ENCODE measurements at places on chromosomes 6 and 20.

DNA sequence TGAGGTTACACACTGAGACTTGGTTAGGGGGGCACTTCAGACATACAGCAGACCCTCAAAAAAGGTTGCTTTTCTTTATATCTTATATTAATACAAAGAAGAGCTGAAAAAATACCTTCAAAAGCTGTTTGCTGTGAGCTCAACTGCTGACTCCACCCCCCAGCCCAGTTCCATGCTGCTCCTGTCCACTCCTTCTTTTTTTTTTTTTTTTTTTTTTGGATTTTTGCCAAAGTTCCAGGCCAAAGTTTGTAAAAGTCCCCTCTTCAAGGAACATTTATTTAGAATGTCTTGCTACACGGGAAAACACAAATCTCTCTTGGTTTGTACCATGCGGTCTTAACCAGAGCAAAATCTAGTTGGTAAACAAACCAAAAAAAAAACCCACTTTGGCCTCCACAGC is 85.3 kb upstream of the AKAP12 start:
- no peak for DNase-seq

- no peak for DNase-seq
Measured at GRCh38 chr20:33521461-33521860, 31.6 kb downstream of the CBFA2T2 start.

DNA sequence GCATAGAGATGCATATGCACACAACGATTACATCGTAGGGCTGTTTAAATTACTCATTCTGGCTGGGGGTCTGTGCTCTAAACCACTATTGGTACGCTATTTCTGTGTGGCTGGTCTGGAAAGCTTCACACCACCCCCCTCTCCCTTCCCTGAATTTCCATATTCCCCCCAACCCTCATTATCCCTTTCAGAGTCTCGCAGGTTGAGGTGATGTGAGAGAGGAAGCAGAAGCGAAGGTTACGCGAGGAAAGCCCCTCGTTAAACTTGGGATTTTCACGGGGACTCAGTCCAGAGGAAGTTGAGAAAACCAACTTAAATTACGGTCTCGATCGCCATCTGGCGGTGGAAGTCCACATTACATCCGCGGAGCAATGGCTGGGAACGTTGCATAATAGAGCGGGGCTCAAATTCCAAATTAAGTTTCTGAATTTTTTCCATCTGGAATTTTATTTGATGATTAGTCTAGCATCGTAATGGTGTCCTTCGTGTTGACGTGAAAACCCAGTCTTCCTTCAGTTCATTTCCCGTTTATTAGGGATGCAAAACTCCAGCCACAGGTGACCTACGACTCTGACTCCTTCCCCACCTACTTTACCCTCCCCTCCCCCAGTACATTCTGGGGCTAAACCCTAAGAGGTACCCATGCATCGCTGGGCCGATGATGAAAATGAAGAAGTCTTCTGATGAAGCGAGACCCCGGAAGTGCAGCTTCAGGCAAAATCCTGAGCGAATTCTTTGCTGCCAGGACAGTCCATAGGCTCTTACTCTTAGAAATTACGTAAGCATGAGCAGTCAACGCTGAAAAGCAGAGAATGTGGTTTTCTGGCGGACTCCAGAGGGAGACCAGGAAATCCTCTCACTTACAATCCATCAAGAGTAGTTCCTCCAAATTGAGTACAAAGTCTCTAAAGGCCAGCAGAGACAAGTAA is 19.7 kb downstream of the HLA-DOB start:
- peak; percentile 82 for DNase-seq

GRCh38 chr6:143157131-143157530 is 96.4 kb downstream of the AIG1 start:
- no peak for DNase-seq

DNA sequence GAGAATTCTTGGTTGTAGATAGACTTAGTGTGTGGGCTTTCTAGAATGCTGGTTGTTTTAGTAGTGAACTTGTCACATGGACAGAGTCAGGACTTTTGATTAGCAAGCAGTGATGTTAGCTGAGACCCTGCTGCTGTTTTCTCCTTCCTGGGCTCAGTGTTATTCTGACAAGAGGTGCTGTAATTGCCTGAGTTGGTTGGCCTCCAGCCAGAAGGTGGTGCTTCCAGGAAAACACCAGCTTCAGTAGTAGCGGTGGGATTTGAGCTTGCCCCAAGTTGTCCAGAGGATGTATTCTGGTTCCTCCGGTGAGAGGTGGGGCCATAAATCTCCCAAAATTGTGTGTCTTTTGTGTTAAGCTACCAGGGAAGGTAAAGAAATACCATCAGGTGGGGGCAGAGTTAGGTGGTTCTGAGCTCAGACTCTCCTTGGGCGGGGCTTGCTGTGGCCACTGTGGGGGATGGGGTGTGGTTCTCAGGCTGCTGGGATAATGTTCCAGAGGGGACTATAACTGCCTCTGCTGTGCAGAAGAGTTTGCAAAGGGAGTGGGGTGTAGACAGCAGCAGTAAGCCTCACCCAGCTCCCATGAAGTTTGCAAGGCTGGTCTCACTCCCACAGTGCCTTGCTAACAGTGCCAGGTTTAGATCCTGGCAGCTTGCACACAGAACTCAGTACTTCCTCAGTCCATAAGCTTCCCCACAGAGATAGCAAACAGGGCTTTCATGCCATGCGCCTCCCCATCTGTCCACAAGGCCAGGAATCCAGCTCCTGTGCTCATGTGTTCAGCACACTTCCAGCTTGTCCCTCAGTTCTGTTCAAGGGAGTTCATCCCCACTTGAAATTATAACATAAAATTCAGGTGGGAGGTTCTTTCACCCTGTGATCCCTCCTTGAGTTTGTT is 278.4 kb upstream of the PTCHD4 start:
- no peak for DNase-seq

- DNase-seq, result no peak
Measured at GRCh38 chr6:169176361-169176991, 77.2 kb downstream of the THBS2 start.

DNA sequence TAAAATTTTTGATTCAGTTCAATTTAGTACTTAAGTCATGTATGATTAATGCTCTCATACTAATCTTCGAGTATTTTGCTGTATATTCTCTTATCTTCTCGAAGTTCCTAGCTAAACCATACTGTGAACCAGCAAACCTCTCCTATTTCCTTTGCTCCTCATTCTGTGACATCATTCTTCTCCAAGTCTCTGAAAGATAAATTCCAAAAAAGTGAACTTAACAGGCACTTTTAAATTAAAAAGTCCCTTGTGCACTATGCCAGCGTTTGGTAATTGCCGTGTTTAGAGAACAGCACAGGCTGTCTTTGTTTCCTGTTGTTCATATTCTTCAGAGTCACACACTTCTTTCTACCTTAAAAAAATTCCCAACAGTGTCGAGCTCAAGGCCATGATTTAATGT is 188.4 kb upstream of the PHACTR1 start:
- no peak for DNase-seq

GRCh38 chr6:154154389-154154967 is 115.4 kb downstream of the OPRM1 start:
- DNase-seq, result peak; percentile 72

- no peak for DNase-seq
Measured at GRCh38 chr6:3443221-3443515, 13.7 kb downstream of the SLC22A23 start.

GRCh38 chr6:158780988-158781691 is 38.0 kb downstream of the EZR start:
- no peak for DNase-seq

GRCh38 chr6:85585741-85586140 is 7.9 kb downstream of the SNX14 start:
- DNase-seq, result no peak

All from right atrium auricular region (tissue), 2 donors.